ENCODE measurements at places on chromosomes 3 and 15.

GRCh38 chr3:143700431-143700975, 147.8 kb downstream of the SLC9A9 start:
- DNase-seq: no peak

- DNase-seq: no peak
Observed at GRCh38 chr3:8942115-8942514, 21.2 kb downstream of the RAD18 start.

GRCh38 chr15:52483707-52484106, 45.0 kb downstream of the MYO5A start:
- DNase-seq: no peak

GRCh38 chr3:190120269-190121060, at the start of gene P3H2:
TSS of gene P3H2 (minus strand) at chr3:190120897. CDS start at chr3:190120731, 166 bp downstream.
- peak; percentile 4 for DNase-seq

- DNase-seq: no peak
Observed at GRCh38 chr15:57758560-57758959, 52.0 kb downstream of the POLR2M start.

- no peak for DNase-seq
Observed at GRCh38 chr3:127606086-127606805, 8.0 kb downstream of the MCM2 start.

GRCh38 chr15:68330901-68331300, 53.4 kb downstream of the FEM1B start:
- DNase-seq: no peak

GRCh38 chr15:70058642-70059360, 38.9 kb downstream of the TLE3 start:
- no peak for DNase-seq

- no peak for DNase-seq
Observed at GRCh38 chr3:187871204-187871591, 125.9 kb upstream of the BCL6 start.

- no peak for DNase-seq
Observed at GRCh38 chr3:48026951-48027908, 11.0 kb upstream of the MAP4 start.

GRCh38 chr3:35733341-35733740, 94.0 kb downstream of the ARPP21 start:
- no peak for DNase-seq

- no peak for DNase-seq
Observed at GRCh38 chr3:24365168-24365567, 129.5 kb downstream of the THRB start.

DNA sequence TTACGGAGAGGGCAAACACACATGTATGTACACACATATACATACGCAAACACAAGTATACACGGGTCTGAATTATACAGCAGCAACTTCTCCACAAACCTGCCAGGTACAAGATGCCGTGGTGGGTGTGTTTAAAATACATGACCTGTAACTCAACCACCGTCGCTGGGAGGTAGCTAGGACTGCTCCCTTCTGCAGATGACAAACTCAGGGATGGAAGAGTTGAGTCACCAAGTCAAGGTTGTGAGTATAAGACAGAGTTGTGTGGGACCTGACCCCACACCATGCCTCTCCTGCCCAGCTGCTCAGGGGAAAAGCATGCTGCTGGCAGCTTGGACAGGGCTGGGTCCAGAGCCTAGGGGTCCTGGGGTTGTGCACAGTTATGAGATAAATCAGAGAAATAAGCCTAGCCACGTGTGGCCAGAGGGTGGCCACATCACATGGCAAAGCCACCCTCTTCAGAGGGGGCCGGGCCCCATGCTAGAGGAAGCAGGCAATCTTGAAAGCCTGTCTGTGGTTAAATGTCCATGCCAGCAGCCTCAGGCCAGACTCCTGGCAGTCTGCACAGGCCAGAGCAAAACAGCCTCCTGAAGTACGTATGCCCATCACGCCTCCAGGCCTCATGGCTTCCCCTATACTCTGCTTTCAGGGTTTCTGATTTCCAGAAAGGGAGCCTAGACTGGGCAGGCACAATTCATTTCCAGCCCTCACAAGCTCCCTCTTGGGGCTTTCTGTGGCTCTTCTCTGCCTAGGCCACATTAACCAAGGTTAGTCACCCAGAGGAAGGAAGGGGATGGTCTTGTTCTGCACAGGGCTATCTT, 107.7 kb upstream of the RPL32 start:
- no peak for DNase-seq

- DNase-seq: no peak
Observed at GRCh38 chr3:151880416-151880690, 6.9 kb downstream of the SUCNR1 start.

DNA sequence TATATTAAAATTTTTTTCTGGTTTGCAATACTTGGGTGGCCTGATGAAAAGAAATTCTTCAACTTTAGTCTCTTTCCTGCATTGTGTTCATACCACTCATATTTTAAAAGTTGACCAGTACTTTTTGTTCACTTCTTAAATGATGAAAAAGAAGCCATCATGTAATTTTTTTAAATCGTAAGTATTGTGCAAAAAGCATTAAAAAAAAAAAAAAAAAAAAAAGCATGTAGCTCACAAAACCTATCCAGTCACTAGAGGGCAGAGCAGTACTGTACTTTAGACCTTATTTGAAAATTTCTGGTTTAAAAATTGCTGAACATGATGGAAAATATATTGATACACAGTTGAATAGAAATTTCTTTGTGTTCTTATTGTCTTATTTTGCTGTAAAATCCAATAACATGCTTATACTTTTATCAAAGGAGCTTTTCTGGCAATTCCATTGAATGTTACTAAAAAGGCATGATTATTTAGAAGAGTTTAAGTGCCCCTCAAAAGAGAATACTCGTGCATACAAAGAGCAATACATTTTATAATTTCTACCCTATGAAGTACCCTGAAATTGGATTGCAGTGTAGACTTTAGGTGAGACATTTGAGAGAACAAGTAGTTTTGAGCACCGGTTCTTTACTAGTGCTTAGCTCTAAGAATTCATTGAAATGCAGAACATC, 137.7 kb downstream of the BBX start:
- no peak for DNase-seq

- no peak for DNase-seq
Observed at GRCh38 chr15:71080166-71080565, 35.1 kb upstream of the THSD4 start.

DNA sequence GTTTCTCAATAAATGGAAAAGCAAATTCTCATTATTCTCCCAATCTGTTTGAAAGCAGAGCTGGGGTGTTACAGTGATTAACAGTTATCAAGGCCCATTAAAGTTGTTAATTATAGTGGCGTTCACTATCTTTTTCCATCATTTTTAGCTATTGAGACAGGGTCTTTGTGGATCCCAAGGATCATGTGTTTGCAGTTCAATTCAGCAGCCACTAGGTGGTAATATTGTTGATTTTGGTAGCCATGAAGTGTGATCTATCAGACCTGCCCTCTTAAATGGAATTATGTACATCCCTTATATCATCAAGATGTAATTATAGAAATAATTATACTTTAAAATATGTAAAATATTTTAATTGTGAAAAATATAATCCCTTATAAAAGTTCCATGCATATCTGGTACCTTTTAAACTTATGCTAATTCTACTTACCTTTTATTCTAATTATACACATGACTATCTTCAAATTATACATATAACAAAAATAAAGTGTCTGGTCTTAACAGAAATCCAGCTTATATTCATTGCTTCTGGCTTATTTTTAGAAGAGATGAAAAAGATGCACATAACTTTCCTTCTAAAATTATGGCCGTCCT, 126.4 kb downstream of the GREM1 start:
- no peak for DNase-seq

DNA sequence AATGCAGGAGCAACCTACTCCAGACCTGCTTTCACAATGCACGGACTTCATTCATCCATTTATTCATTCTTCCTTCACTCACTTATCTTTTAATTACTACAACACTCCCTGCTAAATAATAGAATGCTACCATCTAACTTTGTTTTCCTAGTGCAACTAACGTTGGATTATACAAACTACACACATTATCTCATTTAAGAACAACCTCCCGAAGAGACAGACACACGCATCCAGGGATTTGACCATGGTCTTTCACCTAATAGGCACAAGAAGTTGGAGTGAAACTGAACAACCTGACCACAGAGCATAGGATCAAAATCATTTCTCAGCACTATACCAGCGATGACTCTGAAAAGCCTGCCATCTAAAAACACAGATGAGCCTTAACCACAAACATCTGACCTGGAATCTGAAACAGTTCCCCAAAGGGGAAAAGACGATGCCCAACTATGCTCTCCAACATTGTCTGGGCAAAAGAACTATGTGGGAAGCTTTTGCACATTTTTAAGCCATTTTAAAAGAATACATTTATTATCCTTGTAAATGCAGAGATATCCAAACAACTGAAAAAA, 21.0 kb downstream of the ZNF385D start:
- no peak for DNase-seq

DNA sequence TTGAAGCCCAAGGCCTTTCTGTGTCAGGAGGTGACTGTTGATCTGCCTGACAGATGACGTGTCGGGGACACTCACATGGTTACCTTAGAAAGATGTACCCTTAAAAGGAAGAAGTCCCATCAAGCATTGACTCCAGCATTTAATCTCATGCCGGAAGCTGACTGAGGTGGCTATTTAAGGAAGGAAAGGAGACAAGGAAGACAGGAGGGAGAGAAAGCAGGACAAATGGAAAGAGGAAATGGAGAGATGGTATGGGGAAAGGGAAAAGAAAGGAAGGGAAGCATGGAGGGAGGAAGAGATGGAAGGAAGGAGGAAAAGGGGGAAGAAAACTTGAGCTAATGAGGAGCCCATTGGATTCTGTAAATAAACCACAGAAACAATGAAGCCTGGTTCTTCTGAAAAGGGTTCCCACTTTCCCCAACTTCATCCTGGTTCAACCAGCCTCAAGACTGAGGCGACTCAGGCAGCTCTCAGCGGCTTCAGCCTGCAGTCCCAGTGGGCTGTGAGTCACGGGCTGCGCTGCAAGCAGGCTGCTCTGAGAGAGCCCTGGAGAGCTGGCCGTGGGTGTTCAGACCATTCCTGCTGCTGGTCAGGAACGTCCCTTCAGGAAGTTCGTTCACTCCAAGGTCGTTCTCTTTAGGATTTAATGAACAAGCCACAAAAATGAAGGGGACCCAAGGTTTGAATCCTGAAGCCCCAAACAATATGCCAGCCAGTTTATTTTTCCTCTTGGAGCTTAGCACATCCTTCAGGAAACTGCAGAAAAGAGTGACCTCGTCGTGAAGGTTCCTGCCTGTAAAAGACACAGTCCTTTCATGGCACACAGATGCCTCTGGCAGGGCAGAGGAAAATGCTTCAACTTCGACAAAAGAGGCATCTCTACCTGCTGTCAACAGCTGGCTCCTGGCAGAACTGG, 69.6 kb upstream of the THBS1 start:
- no peak for DNase-seq

GRCh38 chr15:63497642-63498467, 6.5 kb upstream of the USP3 start:
- no peak for DNase-seq

DNA sequence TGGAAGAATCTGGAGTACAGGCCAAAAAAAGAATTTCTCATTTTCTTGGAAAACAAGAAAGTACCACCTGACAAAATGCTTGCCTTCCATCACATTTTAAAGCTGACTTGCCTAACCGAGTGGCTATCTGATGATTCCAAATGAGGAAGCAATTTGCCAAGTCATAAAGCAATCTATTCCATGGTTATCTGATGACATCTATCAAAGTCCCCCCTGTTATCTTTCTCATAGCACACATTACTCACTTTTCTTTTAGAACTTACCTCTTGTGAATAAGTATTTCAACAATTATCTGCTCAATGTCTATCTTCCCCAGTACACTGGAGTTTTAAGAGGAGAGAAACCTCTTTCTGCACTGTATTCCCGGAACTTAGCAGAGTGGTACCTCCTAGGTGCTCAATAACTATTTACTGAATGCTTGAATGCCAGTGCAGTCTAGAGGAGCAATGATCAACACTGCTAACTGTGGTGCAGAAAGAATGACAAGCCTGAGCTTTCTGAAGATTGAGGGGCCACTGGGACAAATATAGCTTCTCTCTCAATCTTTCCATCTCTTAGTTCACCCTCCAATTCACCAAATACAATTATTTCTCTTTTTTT, 186.3 kb upstream of the ATP11B start:
- DNase-seq: no peak

GRCh38 chr3:182148360-182148759, 436.6 kb downstream of the SOX2 start:
- no peak for DNase-seq

- no peak for DNase-seq
Observed at GRCh38 chr3:16587681-16588060, 17.6 kb downstream of the DAZL start.

GRCh38 chr3:193734737-193735366, 141.8 kb downstream of the OPA1 start:
- no peak for DNase-seq

DNA sequence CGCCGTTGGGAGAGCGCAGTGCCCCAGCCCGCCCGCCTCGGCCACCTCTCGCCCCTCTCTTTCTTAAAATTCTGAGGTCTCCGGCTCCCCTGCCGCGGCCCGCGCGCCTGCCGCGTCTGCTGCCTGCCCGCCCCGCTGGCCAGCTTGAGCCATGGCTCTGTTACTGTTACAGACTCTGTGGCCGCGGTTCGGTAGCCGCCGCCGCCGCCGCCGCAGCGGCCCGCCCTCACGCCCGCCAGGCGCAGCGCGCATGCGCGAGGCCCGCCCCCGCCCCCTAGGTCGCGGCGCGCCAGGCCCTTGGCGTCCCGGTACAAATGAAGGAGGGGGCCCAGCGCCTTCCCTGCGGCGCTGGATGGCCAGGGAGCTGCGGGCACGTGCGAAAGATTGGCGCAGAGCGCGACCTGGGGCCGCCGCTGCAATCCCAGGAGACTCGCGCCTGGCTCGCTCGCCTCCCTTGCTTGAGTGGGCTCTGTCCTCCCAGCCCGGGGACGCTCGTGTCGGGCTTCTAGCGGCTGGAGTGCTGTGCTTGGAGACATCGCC, at the start of gene ONECUT1:
TSS of gene ONECUT1 (minus strand) at position 168 of the 540 bp plus-strand sequence. CDS start 452 bp downstream, outside the sequence.
- DNase-seq: peak; percentile 51

DNA sequence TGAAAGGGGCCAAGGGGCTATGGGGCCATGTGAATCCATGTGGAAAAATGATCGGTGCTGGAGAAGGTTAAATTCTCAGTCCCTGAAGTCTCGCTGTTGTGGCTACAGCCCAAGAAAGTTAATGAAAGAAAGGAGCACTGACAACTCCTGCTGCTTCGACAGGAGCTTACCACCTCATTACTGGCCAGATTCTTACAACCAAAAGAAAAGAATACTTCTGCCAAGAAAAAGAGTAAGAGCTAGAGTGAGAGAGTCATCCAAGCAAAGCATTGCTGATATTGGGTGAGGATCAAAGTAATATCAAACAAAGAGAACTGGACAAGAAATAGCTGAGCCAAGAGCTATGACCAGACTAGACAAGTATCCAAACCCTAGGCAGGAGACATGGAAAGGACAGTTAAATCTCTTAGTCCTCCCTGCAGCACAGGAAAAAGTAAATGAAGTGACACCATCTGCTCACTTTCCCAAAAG, 348.4 kb upstream of the PLSCR5 start:
- DNase-seq: no peak

DNA sequence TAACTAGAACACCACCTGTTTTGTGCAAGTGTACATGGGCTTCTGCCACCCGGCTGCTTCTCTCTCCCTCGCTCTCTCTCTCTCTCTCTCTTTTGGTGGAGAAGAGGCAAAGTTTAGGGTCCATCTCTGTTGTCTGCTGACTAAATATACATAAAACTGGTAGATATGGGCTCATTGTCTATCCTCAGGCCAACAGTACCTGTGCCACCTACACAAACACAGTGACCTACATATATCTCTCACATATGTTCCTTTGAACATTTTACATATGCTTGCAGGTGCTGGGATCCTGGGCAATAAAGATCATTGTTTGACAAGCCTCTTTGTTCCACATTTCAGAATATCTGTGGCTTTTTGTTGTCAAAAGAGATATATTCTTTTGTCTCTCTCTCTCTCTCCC, 256.3 kb upstream of the KCNH8 start:
- DNase-seq: no peak

GRCh38 chr3:30989276-30990030, 95.0 kb upstream of the GADL1 start:
- no peak for DNase-seq
